ENCODE measurements at places on chromosomes 1 and 21.

DNA sequence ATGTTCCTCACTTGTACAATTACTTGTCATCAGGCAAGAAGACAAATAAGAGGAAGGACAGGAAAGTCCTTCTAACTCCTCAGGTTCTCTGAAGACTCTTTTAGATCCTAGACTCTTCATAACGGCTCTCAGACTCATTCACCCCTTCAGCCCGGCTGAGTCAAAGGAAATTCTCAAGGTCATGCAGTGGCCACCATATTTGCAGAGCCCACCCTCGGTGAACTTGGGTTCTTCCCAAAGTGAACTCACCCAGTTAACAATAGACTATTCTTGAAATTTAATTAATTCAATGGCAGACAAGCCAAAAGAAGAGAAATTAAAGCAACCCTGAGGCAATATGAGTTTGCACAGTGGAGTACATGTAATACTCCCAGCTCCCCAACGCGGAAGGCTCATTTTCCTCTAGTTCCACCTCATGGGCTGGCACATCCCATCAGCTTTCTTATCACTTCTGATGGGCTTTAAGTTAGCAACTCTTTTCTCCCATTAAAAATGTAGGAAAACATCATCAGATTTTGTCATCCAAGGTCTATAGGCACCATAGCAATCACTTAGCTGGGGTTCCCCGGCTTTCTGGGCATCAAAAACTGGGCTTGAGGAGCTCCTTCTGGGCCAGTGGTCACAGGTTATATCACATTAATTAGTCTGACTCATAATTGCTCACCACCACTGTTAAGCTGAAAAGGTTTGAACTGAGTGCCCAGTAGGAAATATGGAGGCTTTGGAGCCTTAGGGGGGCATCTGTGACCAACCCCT is 27.8 kb upstream of the TIAM1 start:
- no peak for DNase-seq

GRCh38 chr1:224929335-224930237 is at the start of gene DNAH14:
Gene DNAH14 (plus strand): TSS chr1:224929675. CDS start chr1:224952703, 23,028 bp downstream.
- no peak for DNase-seq

GRCh38 chr1:115712911-115713609 is 55.5 kb downstream of the CASQ2 start:
- DNase-seq: no peak

DNA sequence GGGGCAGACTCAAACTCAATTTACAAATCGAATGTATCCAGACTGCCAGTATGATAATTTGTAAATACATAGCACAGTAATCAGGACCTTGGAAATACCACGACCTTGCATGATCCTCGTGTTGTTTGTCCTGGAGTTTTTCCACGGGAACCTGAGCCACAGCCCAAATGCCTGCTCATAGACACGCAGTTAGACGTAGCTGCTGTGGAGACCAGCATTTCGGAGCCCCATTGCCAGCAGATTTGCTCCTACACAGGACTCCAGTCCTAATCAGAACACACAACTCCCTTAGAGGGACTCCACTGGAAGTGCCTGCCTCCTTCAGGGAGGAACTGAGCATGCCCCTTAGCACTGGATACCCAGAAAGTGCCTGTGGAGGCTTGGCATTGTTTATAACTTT is 163.2 kb downstream of the GALNT2 start:
- no peak for DNase-seq

- no peak for DNase-seq
Measured at GRCh38 chr1:99527078-99527477, 118.8 kb upstream of the PALMD start.
